Heart right ventricle (tissue), 16 donors: ENCODE measurements at places on chromosomes 4 and X. TPM values are rescaled to one million over a fixed set of nuclear protein-coding genes. Genes with fewer than 3 reads are reported as not detected.

DNA sequence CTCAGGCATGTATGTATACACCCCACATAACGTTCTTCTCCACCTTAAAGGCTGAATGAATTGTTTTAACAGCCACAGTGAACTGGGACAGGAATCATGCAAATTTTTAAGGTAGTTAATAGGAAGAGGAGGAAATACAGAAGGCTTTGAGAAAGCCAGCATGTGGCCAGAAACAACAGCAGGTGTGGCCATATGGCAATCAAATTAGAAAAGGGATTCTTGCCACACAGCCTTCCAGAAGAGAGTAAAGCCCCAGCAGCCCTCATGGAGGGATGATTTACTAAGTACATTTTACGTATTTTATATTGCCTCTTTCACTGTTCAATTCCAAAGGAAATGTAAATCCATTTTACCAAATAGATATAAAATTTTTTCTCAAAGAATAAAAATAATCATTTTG, 792.2 kb downstream of the ADGRL3 start:
- no peak for DNase-seq

Gene ITIH6
- total RNA-seq: not detected

GRCh38 chr4:111231281-111231680, 608.4 kb upstream of the PITX2 start:
- DNase-seq: no peak

Gene CLDN22
- total RNA-seq: not detected

GRCh38 chr4:47643845-47644244, 158.8 kb downstream of the ATP10D start:
- DNase-seq: no peak

Gene IQCM
- not detected for total RNA-seq

- no peak for DNase-seq
These were observed 148.7 kb downstream of the KDR start for GRCh38 chr4:54976682-54977081.

GRCh38 chr4:99894998-99895397, 771 bp upstream of the LAMTOR3 start:
- DNase-seq: no peak

DNA sequence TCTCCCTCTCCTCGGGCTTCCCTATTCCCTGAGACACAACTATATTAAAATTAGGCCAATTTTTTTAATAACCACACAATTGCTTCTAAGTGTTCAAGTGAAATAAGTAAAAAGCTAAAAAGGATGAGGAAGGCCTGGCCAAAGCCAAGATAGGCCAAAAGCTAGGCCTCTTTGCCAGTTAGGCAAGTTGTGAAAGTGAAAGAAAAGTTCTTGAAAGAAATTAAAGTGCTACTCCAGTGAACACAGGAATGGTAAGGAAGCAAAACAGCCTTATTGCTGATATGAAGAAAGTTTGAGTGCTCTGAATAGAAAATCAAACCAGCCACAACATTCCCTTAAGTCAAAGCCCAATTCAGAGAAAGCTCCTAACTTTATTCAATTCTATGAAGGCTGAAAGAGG, 114.2 kb upstream of the FAT4 start:
- no peak for DNase-seq

- DNase-seq: no peak
These were observed 1.3 kb downstream of the IL21 start for GRCh38 chr4:122619611-122620010.

GRCh38 chr4:20764366-20764992, 64.2 kb downstream of the PACRGL start:
- no peak for DNase-seq

- no peak for DNase-seq
These were observed 265.9 kb downstream of the ADAMTS3 start for GRCh38 chr4:72302981-72303704.

Gene AVPR2
- 2.6 TPM for total RNA-seq

Gene IDH3G
- total RNA-seq: 67.9 TPM

Gene DUSP21
- total RNA-seq: not detected

DNA sequence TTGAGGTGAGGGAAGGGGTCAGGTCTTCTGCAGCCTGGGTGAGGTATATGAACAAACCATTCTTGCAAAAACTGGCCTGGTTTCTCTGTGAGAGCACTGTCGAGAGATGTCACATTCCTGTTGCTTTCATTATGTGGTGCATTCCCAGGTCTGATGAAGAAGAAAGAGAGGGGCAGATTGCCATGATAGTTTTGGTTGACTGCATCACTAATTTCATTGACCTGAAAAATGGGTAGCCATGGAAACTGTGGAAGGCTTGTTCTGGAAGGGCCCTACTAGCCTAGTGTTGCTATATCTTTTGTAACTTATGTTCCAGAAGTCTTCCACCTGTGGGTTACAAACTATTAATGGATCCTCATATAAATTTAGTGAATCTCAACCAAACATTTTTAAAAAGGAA, 32.9 kb upstream of the CYBB start:
- DNase-seq: no peak

DNA sequence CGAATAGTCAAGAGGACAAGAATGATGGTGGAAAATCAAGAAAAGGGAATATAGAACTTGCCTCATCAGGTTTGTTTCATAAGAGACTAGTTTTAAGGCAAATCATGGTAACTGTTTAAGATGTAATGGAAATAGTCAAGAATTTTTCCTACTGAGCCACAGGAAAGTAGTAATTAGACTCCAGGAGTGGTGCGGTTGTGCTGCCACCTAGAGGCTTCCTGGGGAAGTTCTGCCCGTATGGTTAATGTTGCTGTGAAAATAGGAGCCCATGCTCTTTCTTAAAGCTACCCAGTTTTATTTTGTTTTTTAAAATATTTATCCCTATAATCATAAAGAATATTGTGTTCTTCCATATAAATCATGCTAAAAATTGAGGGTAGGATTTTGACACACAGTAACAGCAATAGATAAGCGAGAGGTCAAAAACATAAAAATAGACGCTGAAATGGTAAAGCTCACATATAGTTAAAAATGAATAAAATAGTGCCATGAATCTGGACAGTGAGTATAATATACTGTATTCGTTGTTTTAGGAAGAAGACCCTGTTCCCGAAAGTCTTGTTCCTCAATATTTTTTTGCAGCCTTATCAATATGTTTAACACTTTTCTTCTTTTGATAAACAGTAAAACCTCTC, 87.0 kb downstream of the PHOX2B start:
- peak; percentile 60 for DNase-seq

GRCh38 chrX:1528186-1528883, 8.7 kb downstream of the P2RY8 start:
- no peak for DNase-seq

Gene TSPAN7
- total RNA-seq: 21.3 TPM

- no peak for DNase-seq
These were observed 121.0 kb downstream of the PCDH19 start for GRCh38 chrX:100289066-100289558.

- DNase-seq: no peak
These were observed 403 bp upstream of the LGI2 start for GRCh38 chr4:25031077-25031621.

GRCh38 chrX:66005830-66006449, 33.9 kb downstream of the VSIG4 start:
- DNase-seq: no peak

- DNase-seq: no peak
These were observed 34.6 kb downstream of the SEPTIN11 start for GRCh38 chr4:76984127-76984526.

Gene SH2D1A
- total RNA-seq: not detected

Gene TBC1D19
- total RNA-seq: 8.4 TPM

Gene TKTL2
- total RNA-seq: not detected

Gene GRPR
- total RNA-seq: 0.15 TPM

GRCh38 chr4:107066621-107067020, 30.5 kb upstream of the DKK2 start:
- no peak for DNase-seq

Gene SSX2B
- total RNA-seq: not detected

Gene NLRP2B
- total RNA-seq: not detected

- DNase-seq: no peak
These were observed 7.0 kb upstream of the AKAP17A start for GRCh38 chrX:1584237-1585011.

Gene HPSE
- 1.1 TPM for total RNA-seq

- no peak for DNase-seq
These were observed 73.4 kb downstream of the FRMPD3 start for GRCh38 chrX:107522901-107523300.

Gene FDCSP
- not detected for total RNA-seq

DNA sequence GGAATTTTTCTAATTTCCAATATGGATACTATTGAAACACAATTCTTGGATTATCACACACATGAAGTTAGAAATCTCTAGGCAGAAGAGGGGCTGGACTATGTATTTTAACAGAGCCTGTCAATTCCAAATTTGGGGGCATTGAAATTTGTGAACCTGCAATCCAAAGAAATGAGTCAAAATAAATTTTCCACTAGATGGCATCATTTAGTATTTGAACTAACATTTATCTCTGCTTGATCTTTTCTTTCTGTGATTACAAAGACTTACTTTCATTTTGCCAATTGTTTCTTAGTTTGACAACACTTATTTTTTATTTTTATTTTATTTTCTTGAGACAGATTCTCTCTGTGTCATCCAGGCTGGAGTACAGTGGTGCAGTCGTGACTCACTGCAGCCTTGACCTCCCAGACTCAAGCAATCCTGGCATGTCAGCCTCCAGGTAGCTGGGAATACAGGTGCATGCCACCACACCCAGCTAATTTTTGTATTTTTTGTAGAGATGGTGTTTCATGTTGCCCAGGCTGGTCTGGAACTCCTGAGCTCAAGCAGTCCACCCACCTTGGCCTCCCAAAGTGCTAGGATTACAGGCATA, 2.7 kb upstream of the PYURF start:
- DNase-seq: no peak

DNA sequence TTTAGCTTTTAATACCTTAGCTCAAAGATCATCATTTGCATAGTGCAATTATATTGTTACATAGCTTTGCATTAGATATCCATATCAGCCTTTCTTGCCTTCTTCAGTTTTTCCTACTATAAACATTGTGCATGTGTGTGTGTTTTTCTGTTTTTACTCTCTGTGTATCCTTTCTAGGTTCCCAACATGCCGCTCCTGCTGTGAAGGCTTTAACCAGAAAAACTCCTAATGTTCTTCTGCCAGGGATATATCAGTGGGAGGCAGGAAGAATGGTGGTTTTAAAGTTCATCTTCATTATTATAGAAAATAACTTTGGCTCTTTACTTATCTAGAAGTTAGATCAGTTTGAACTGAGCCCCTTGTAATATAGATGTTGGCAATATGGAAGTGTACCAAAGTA, 61.2 kb downstream of the CPE start:
- DNase-seq: no peak

GRCh38 chrX:48539345-48540027, at the start of gene TBC1D25:
TSS of gene TBC1D25 (plus strand) at chrX:48539714. CDS start at chrX:48539798, 84 bp downstream.
- peak; percentile 94 for DNase-seq

Gene HOPX
- total RNA-seq: 3.9 TPM

DNA sequence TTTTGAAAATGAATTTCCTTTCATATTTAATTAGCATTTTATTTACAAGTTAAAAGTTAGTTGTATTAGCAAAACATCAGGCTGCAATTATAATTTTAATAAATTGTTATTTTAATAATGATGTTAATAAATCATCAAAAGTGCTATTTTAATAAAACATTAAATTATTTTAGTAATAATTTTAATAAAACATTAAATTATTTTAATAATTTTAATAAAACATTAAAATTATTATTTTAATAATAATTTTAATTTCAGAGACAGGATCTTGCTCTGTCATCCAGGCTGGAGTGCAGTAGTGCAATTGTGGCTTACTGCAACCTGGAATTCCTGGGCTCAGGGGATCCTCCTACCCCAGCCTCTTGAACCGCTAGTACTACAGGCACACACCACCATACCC, 10.8 kb downstream of the RAP2C start:
- no peak for DNase-seq

Gene SOD3
- total RNA-seq: 46.9 TPM

DNA sequence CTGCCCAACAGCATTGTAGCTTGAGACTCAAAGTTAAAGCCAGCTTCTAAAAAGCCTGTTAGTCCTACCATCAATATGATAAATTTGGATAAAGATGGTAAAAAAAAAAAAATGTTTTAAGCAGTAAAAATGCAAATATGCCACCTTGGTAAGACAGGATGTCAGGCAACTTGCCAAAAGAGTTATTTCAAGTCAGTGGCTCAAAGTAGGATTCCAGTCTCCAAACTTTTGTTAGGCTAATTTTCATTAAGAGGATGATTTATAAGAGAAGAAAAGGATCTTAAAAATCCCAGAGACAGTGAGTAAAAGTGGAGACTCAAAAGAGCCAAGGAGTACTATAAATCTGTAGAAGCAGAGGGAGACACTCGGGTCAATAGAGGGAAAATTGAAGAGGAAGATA, 47.5 kb downstream of the GASK1B start:
- no peak for DNase-seq

- DNase-seq: no peak
These were observed 6.9 kb upstream of the SRPK3 start for GRCh38 chrX:153773741-153774575.

- no peak for DNase-seq
These were observed 285.3 kb upstream of the RASGEF1B start for GRCh38 chr4:81756973-81757372.

GRCh38 chrX:75156531-75156945, 455 bp upstream of the ABCB7 start:
- no peak for DNase-seq

DNA sequence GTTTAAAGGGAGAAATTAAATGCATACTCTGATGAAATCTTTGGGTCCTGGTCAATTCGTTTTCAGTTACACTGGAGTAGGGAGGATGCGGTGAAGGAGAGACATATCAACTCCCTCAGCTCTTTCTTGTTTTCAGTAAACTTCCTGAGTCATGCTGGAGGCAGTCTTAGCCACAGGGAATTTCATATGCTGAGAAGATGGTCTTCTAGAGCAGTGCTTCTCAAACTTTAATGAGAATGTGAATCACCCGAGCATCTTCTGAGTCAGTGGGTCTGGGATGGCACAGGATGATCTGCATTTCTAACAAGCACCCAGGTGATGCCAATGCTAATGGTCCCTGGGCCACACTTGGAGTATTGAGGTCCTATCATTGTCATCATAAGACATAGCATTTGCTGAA, 214.5 kb downstream of the KIT start:
- DNase-seq: no peak

DNA sequence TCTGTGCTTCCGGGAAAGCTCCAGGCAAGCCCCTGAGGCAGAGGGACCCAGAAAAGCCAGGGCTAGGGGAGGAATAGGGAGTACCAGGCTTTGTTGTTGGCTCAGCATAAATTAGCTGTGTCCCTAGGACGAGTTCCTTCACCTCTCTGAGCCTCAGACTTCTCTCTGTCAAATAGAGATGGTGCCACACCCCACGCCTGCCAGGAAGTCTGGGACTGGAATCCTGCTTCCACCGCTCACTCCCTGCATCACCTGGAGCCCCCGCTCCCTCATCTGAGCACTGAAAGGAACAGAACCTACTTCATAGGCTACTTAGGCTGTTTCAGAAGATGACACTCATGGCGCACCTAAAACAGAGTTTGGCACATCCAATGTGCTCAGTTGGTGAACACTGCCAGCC, 8.1 kb upstream of the JAKMIP1 start:
- DNase-seq: no peak

- no peak for DNase-seq
These were observed 81.5 kb downstream of the FTHL17 start for GRCh38 chrX:30990361-30990760.

GRCh38 chr4:105490523-105490922, 16.7 kb upstream of the PPA2 start:
- no peak for DNase-seq

Gene LNX1
- 16.1 TPM for total RNA-seq
